Activated CD4-positive, alpha-beta memory T cell treated with anti-CD3 and anti-CD28 coated beads for 36 hours (primary cell): ENCODE measurements at places on chromosomes 5 and 9.

- no peak for DNase-seq
These were observed 51.3 kb downstream of the DPYSL3 start for GRCh38 chr5:147458581-147458980.

- no peak for DNase-seq
These were observed 44.6 kb upstream of the NFIB start for GRCh38 chr9:14358523-14358922.

GRCh38 chr5:173472784-173473278, 143.6 kb downstream of the BOD1 start:
- no peak for DNase-seq

GRCh38 chr5:61311056-61311610, 20.9 kb upstream of the ZSWIM6 start:
- DNase-seq = no peak

DNA sequence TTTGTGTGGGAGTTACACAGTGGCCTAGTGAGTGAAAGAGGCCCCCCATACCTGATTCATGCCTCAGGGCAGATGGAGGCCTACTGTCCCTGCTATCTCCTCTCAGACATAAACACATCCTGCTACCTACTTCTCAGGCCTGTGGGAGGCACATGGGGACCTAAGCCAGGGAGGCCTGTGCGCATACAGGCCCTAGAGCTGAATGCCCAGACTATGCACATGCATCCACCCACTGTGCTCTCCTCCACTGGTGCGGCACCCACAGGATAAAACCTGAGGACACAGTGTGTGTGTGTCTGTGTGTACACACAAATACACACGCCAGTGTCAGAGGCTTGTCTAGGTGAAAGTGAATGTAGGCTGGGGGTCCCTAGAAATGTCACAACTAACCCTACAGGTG, 1.4 kb downstream of the PAX5 start:
- no peak for DNase-seq

- DNase-seq = no peak
These were observed 83.8 kb downstream of the DAPK1 start for GRCh38 chr9:87581513-87581912.

DNA sequence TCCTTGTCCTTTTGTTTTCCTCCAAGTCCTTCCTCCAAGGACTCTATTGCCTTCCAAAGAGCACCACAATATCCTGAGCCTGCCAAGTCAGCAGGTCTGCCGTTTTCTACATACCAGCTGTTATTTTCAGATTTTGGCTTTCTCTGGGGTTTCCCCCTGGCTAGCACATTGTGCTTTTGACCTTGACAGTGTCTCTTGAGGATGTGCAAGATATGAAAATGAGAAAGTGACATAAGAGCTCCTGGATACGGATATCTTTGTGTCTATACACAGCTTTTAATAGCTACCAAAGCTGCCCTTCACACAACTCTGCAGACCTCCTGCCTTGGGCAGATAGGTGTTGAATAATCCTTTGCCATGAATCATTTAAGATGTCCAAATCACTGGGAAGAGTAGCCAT, 67.0 kb downstream of the HAPLN1 start:
- DNase-seq = no peak

DNA sequence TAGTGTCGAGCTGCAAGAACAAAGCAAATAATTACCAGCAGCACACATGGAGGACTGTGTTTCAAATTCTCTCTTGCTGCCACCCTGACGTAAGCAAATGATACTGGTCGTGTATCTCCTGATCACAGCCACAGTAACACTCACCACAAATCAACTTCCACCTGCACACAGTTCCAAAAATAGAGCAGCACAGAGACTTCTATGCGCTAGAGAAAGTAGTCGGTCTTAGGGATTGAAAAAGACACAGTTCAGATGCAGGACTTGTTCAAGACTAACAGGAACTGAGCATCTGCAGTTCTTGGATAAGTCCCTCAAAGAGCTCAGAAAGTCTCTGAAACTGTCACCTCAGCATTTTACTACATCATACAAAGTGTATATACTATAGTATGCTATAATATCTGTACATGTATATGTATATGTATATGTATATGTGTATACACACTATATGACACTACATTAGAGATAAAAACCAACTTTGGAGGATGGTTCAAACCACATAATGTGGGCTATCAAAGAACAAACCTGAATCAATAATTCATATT, 279.0 kb downstream of the GLIS3 start:
- no peak for DNase-seq

DNA sequence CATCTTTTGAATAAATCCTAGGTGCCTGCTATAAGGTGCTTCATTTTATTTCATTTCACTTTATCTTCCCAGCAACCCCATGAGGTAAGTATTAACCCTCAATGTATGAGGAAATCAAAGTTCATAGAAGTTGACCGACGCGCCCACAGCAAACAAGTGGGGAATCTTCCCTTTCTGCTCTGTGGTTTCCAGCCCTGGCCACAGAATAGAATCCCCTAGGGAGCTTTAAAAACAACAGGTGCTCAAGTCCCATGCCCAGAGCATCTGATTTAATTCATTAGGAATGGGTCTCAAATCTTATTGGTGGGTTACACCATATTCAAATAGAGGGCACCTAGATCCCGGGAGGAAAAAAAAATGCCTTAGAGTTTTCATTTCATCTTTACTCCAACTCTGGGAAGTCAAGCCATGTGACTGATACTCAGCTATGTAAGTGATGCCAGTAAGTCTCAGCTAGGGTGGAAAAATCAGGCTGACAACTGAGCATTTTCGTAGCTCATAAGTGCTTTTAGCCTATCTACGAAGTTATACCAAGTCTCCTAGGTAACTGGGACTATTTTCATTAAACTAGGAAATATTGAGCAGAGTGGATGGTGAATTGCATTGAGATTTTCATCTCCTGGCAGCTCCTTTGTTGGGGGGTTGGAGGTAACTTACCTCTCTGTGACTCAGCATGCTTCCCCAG, 353.4 kb upstream of the SLC30A5 start:
- DNase-seq = no peak

DNA sequence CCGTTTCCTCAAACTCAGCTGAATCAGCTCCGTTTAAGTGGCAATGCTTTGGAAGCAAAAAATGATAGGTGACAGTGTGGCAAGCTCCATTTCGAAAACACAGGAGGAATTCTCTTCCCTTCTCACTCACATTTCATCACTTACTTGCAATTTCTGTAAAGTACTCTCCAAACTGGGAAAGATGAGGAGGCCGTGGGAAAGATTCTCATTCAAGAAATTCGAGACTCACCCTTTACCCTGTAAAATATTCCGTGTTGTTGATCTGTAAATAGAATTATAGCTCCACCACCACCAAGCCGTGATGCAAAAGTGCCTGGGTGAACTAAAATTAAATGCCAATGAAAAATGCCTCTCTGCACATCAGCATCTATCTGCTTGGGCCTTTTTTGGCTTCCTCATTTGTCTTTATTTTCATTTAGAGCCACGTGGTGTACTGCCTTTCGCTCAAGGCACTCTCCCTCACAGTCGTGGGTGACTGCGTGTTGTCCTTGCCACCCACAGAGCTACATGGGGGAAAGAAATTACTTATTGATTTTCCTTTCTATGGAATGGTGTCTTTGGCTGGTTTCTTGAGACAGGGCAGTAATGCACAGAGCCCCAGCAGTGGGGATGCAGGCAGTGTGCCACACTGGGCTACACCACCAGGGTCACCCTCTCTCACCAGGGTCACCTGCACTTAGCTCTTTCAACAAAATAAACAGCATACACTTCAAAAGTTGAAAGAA, 289.3 kb upstream of the TAS2R1 start:
- DNase-seq = no peak

- DNase-seq = no peak
These were observed 3.2 kb downstream of the MROH2B start for GRCh38 chr5:41067714-41068568.

- no peak for DNase-seq
These were observed 64.7 kb downstream of the GABBR2 start for GRCh38 chr9:98644011-98644410.

- DNase-seq = peak; percentile 71
These were observed 47.7 kb upstream of the GLRX start for GRCh38 chr5:95870105-95870672.

- DNase-seq = no peak
These were observed at the start of gene FAXDC2 for GRCh38 chr5:154850255-154851062. TSS of gene FAXDC2 (minus strand) at chr5:154850603. CDS start at chr5:154838178, 12,425 bp downstream.

GRCh38 chr5:111422245-111422644, 90.1 kb downstream of the STARD4 start:
- no peak for DNase-seq

GRCh38 chr5:117455236-117456233, 880.9 kb upstream of the SEMA6A start:
- peak; percentile 12 for DNase-seq

DNA sequence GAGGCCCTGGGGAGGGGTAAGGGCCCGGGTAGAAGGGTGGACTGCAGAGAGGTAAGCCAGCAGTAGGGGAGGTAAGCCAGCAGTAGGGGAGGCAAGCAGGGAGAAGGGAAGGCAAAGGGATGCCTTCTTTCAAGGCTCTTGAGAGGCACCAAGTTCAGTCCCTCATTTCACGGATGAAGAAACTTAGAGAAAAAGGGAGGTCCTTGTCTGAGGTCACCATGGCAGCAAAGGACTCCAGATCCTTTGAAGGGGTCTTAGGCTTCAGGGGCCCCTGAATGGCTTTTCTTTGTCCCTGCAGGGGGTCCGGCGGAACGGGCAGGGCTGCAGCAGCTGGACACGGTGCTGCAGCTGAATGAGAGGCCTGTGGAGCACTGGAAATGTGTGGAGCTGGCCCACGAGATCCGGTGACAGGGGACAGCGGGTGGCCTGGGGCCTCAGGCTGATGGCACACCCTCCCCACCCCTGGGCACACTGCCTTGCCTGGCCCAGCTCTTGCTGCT, 42.6 kb downstream of the RGS3 start:
- no peak for DNase-seq

GRCh38 chr5:66307647-66308241, 163.6 kb downstream of the SREK1 start:
- no peak for DNase-seq

DNA sequence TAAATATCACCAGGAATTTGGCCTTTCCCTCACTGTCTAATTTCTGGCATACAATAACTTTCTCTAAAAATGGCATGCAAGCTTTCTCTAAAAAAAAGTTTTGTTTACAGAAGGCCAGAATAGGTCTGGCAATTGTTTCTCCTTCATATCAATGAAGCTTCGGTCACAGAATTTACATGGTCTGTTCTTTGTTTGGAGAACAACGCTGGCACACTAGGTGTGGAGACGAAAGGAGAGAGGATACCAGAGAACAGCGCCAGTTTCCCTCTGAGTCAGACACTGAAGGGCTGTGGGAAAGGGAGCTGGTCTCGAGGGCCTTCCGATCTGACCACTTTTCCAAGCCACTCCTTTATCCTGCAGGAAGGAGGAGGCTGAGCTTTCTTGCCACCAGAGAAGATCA, 60.1 kb upstream of the ITGA1 start:
- no peak for DNase-seq

GRCh38 chr5:126948011-126948355, 82.4 kb downstream of the MARCHF3 start:
- no peak for DNase-seq

DNA sequence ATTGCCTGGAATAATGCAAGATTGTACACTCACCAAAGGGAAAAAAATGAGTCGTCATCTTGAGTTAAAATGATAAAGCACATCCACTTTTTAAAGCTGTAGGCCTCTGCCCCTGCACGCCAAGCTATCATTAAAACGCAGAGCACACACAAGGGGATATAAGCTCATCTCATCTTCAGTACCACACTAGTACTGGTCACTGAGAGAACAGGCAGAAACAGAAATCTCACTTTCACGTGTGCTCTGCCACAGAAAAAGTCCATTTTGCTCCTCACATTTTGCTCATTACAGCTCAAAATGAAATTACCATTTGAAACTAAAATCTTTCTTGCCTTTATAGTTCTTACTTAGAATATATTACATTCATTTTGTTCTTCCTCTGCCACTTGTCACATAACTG, 99.2 kb upstream of the SLC30A5 start:
- no peak for DNase-seq

GRCh38 chr5:57524348-57525060, 41.9 kb upstream of the ACTBL2 start:
- no peak for DNase-seq

GRCh38 chr5:169300468-169301385, at the start of gene SLIT3:
TSS of gene SLIT3 (minus strand) at chr5:169301139. CDS start at chr5:169300709, 430 bp downstream.
- no peak for DNase-seq

GRCh38 chr5:172303162-172303561, 19.6 kb upstream of the UBTD2 start:
- DNase-seq = no peak

DNA sequence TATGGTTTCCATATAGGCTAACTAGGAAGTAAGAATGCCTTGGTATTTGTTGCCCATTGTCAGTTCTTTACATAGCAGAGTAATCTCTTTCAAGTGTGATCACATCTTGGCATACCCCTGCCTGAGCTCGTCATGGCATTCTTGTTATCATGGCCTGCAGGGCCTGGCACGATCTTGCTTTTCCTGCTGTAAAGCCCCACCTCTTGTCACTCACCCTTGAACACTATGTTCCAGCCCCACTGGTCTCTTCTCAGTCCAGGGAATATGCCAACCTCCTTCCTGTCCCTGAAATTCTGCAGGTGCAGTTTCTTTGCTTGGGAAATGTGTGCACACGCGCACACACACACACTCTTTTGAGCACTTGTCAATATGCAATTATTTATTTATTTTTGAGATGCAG, 250.2 kb upstream of the DMRT1 start:
- DNase-seq = no peak

DNA sequence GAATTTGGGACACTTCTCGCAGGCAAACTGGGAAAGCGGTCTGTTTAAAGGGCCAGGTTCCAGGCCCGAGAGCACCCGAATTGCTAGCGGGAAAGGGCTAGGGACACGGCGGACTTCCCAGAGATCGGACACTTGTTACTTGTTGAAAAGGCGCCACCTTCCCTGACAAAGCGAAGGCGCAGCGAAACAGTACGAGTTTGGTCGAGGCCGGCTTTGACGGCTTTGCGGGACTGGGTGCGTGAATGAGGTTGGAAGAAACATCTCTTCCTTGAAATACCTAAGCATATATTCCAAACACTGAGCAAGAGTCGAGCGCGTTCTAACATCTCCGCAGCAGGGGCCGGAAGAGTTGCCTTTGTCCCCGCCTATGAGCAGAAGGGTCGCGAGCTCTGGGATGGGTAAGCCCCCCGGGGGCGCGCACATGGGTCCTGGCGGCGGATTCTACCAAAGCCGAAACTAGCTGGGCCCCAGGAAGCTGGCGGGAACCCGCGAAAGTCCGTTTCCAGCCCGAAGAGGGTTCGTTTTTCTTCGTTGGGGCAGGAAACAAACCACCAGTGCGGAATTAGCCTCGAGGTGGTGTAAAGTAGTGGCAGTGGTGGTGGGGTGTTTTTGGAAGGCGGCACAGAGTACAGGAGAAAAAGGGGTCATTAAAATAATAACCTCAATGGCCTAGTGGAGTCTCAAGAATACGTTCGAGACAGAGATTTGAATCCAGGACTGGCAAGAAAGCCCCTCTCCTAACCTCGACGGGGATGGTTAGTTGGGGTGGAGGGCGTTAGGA, 1.5 kb downstream of the GDNF start:
- no peak for DNase-seq

DNA sequence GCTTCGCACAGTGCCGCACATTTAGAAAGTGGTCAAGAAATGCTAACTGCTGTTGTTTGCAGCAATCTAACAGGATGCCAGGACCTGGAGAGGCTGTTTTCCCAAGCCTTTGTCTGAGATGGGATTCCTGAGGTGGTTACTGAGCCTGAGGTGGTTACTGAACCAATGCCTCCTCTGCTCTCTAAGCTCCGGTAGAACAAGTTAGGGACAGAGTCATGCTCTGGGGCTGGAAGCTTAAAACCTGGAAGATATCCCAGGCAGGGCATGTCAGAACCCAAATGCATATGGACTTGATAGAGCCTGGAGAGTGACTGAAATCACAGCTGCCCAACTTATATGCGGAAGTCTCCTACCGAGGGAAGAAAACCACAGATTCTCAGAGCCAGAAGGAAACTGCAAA, 46.5 kb upstream of the FAT2 start:
- no peak for DNase-seq
